ENCODE measurements at places on chromosomes 3 and 15.

DNA sequence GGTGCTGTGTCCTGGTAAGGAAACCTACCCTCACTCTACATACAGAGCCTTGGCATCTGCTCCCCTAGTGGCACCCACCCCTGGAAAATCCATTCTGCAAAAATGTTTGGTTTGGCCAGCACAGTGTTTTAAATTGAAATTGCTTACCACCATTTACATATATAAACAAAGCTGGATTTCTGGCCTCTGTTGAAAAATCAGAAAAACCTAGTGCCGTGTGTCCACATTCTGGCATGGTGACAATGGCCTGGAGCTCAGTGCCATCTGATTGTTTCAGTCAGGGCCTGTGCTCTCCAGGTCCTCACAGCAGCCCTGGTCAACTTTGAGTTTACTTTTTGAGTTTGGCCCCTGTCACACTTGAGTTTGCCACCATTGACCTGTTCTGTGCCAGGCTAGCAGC, 2.9 kb upstream of the IL17RC start:
- no peaks in the 10 kb centered on the region for H3K27me3 ChIP-seq
- no peak for DNase-seq
- no peaks in the 10 kb centered on the region for H3K36me3 ChIP-seq
- no peak overlapping the region for H3K4me3 ChIP-seq

GRCh38 chr15:60479361-60480110, 594 bp upstream of the ICE2 start:
- peak overlapping the region; percentile 95 for H3K27ac ChIP-seq
- no peak for DNase-seq
- peaks cover 28% of the 10 kb centered on the region for H3K4me1 ChIP-seq
- peak overlapping the region; percentile 50 for H3K4me3 ChIP-seq

- no peaks in the 10 kb centered on the region for H3K27me3 ChIP-seq
- H3K4me1 ChIP-seq: no peaks in the 10 kb centered on the region
- no peak overlapping the region for H3K27ac ChIP-seq
- no peaks in the 10 kb centered on the region for H3K36me3 ChIP-seq
Measured at GRCh38 chr15:95958382-95958781, 372.1 kb upstream of the NR2F2 start.

DNA sequence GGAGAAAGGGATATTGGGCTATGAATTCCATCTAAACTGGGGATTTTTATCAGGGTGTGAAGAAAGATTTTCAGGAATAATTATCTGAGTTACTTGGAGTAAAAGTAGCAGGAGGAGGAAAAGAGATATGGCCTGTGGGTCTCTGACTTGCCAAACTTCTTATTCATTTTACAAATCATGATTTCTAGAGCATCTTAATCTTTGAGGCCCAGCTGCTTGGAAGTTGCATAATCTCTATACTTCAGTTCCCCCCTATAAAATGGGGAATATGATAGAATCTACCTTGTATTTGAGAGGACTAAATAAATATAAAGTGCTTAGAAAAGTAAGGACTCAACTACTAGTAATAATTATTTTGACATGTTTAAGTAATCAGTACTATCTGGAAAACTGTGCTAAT, 11.0 kb upstream of the GABPB1 start:
- DNase-seq: no peak
- H3K27me3 ChIP-seq: no peaks in the 10 kb centered on the region
- H3K27ac ChIP-seq: no peak overlapping the region
- H3K36me3 ChIP-seq: peaks cover 5% of the 10 kb centered on the region
- H3K4me3 ChIP-seq: no peak overlapping the region

DNA sequence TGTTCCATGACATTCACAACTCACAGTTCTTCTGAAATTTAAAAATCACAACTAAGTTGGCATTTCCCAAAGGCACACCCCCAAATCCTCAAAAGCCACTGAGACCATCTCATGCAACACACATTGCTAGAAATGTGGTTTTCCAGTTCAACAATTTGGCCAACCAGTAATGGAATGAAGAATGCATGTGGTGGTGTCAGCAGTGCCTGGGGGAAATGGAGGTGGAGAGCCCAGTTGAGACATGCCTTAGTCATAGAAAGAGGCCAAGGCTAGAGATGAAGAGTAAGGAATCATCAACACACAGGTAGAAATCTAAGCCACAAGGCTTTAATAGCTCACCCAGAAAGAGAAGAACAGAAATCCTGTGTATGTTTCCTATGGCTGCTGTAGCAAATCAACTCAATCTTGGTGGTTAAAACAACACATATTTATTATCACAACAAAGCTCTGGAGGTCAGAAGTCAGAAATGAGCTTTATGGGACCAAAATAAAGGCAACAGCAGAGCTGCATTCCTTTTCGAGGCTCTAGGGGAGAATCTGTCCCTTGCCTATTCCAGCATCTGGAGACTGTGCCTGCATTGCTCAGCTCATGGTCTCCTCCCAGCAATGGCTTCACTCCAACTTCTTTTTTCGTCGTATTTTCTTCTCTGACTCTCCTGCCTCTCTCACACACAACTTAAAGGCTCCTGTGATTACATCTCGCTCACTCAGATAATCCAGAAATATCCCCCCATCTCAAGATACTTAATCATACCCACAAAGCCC, 54.0 kb downstream of the SNTN start:
- H3K4me3 ChIP-seq: no peak overlapping the region
- peak overlapping the region; percentile 56 for H3K27ac ChIP-seq
- no peak for DNase-seq
- H3K27me3 ChIP-seq: no peaks in the 10 kb centered on the region
- peaks cover 6% of the 10 kb centered on the region for H3K4me1 ChIP-seq

DNA sequence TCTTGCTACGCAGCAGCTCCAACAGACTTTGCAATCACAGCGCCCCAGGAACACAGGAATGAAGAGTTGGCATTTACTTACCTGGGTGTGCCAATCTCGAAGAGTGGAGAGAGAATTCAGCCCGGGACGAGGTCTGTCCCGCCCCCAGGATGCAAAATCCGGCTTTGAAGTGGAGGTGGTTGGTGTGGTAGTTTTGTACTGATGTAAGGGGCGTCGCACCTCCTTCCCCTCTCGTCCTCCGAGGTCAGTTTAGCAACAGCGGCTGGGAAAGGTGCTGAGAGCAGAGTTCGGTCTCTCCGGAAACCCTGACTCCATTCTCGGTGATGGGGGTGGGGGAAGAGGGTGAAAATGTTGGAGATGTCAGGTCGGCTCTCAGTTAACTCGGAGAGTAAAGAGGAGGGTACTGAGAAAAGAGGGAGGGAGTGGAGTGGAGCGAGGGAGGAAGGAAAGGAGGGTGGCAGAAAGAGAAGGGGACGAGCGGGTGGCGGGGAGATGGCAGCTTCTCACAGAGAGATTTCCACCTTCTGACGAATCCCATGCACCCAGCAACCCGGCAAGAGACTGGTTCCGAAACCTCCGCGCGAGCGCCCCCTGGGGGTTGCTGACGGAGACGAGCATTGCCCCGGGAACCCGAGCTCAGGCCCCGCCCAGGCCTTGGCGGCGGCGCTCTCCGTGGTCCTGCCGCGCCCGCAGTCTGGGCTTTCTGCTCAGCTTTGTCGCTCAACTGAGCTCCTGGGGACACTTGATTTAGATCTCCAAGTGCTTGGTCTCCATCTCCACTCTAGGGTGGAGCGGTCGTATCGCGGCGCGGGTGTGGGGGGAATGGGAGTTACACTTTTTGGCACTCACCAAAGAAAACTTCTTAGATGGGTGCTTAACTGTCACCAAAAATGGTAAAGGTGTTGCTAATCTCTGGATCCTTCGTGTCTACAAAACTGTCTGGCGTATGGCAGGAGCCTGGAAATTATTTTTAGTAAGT, at the start of gene CPNE4:
TSS of gene CPNE4 (minus strand) at position 529 of the 979 bp plus-strand sequence.
- H3K27ac ChIP-seq: no peak within 1 kb of the TSS
- peaks cover 45% of the 10 kb centered on the region for H3K27me3 ChIP-seq
- H3K36me3 ChIP-seq: no peaks in the 10 kb centered on the region
- H3K4me3 ChIP-seq: peak within 1 kb of the TSS; percentile 23
- peaks cover 4% of the 10 kb centered on the region for H3K4me1 ChIP-seq

GRCh38 chr3:106007512-106007911, 138.7 kb upstream of the CBLB start:
- no peak overlapping the region for H3K27ac ChIP-seq
- H3K36me3 ChIP-seq: no peaks in the 10 kb centered on the region
- DNase-seq: no peak
- no peaks in the 10 kb centered on the region for H3K4me1 ChIP-seq
- H3K4me3 ChIP-seq: no peak overlapping the region

Data from cardiac muscle cell (in vitro differentiated cells and primary cell).